ENCODE measurements at places on chromosomes 11 and 22.

GRCh38 chr11:133747409-133747808 is 97.9 kb downstream of the SPATA19 start:
- no peak for DNase-seq

GRCh38 chr22:31241200-31241599 is 29.1 kb downstream of the LIMK2 start:
- no peak for DNase-seq

DNA sequence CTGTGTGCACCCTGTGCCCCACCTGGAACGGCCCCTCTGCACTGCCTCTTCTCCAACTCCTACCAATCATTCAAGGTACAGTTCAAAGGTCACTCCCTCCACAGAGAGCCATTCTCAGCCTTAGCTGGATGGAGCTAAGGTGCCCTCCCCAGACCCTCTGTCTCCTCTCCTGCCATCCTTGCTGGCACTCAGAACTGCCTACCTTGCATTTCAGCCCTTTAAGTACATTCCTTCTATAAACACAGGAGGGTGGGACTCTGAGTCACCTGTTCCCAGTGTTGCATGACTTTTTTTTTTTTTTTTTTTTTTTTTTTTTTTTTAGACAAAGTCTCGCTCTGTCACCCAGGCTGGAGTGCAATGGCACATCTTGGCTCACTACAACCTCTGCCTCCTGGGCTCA is 8.6 kb downstream of the TTLL1 start:
- no peak for DNase-seq

DNA sequence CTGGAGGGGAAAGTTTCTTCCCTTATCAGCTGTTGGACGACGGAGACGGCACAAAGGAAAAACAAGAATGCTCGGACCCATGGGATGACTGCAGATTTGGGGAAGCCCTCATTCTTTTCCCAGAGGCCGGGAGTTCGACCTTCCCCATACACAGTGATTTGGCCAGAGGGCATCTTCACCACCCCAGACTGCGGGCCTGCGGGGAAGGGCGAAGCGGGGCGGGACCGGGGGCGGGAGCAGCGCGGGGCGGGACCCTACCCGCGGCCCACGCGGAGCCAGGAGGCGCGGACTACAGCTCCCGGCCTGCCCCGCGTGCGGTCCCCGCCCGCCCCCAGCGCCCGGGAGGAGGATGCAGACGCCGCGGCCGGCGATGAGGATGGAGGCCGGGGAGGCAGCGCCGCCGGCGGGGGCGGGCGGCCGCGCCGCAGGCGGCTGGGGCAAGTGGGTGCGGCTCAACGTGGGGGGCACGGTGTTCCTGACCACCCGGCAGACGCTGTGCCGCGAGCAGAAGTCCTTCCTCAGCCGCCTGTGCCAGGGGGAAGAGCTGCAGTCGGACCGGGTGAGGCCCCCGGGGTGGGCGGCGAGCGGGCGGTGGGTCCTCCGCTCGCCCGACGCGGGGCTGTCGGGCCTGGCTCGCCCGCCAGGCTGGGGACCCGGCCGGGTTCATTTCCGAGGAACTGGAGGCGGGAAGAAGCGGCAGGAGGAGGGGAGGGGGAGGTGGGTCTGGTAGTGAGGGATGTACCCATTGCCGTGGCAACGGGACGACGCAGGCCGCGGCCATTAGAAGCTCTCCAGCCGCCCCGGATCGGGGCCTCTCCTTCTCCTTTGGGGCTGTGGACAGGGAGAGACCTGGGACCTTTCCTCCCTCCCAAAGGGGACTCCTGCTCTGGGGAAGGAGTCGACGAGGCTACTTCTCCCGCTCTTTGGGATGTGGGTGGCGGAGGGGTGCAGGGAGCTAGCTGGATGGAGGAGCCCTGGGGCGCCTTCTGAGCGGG is at the start of gene KCTD17:
Gene KCTD17, plus strand, starts transcription at position 352 of the 995 bp plus-strand sequence. Its CDS starts 19 bp downstream, at position 371.
- DNase-seq = no peak

DNA sequence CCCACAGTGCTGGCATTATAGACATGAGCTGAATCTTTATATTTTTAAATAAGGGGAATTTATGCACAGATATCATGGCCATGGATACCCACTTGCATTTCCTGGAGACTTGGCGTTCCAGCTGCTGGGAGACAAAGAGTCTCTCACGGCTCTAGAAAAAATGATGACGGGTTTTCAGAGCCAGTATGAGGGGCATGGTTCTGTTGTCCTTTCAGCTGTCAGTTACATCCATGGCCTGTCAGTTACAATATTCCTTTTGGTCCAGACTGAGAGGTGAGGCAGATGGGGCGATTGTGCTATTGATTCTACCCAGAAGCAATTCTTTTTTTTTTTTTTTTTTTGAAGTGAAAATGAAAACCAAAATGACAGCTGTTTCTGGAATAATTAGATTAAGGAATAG is 29.7 kb downstream of the USH1C start:
- no peak for DNase-seq

GRCh38 chr11:120386318-120386717 is 50.1 kb downstream of the ARHGEF12 start:
- DNase-seq = no peak

- DNase-seq = no peak
These were observed 65.2 kb downstream of the NFAM1 start for GRCh38 chr22:42366806-42367581.

DNA sequence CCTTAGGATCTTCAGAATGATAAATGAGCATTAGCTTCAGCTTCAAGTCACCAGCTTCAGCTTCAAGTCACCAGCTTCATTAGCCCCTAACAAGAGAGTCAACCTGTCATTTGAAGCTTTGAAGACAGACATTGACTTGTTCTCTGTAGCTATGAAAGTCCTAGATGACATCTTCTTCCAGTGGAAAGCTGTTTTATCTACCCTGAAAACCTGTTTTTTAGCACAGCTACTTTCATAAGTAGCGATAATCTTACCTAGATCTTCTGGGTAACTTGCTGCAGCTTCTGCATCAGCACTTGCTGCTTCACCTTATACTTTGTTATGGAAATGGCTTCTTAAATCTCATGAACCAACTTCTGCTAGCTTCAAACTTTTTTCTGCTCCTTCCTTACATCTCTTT is 85.7 kb downstream of the PGR start:
- no peak for DNase-seq

Measured in NCI-H2081 treated with DMSO at 0.1 percent for 48 hours (cell line).